NCI-H345 (cell line): ENCODE measurements at places on chromosomes 2 and 18.

DNA sequence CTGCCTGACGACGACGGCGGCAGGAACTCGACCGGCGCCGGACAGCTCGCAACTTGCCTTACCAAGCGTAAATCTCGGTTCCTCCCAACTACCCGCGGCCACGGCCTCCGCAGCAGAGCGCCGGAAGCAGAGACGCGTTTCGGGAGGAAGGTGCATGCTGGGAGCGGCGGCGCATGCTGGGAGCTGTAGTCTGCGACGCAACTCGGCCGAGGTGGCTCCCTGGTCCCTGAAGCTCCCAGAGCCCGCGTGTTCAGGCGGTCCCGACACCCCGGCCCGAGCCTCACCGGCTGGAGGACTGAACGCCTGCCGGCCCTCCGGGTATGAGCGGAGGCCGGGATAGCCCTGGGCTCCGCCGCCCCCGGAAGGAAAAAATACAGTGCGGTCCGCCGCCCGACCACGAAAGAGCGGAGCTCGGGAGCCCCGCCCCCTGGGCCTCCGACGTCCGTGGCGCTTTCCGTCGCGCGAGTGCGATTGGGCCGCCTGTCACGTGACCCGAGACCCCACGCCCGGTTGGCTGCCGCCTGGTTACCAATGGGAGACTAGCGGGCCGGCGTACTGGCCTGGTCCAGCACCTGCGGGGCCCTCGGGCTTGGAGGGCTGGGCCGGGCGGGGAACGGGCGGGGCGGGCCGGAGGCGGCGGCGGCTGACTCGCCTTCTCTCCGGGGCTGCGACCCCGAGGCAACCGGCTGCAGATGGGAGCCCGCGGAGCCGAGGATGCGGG lies at the start of gene CAPN10:
TSS of gene CAPN10 (plus strand) at position 537 of the 721 bp plus-strand sequence. CDS start at position 715, 178 bp downstream.
- peak; percentile 97 for DNase-seq

DNA sequence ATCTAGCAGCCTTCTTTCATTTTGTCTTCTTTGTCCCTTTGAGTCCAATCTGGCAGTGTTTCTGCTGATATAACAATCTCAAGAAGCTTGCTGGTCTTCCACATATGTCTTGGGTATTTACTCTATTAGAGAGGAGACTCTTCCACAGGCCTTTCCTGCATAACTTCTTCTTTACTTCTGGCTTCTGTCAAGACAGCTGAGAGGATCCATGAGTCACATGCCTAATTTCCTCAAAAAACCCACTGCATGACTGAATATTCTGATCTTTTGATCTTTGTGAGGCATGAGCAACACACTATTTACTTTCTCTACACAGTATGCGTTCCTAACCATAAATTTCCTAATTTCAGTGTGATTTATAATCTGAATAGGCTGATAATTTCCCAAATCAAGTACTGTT lies 5.1 kb upstream of the DCC start:
- DNase-seq: no peak

DNA sequence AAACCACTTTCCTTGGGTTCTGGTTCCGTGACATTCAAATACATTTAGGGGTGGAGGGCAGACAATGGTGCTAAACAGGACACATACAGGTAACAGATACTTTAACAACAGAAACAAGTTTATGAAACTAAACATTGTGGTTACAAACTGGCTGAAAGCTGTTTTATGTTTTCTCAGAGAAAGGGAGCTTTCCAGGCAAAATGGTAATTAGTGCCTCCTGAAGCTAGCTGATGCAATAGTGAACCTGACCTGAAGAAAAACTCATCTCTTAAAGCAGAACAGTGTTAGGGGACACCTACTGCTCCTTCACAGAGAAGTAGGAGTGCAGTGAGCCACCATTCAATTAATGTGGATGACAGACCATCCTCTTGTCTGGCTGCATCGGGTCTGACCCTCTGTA lies 138.9 kb downstream of the CCDC148 start:
- no peak for DNase-seq

DNA sequence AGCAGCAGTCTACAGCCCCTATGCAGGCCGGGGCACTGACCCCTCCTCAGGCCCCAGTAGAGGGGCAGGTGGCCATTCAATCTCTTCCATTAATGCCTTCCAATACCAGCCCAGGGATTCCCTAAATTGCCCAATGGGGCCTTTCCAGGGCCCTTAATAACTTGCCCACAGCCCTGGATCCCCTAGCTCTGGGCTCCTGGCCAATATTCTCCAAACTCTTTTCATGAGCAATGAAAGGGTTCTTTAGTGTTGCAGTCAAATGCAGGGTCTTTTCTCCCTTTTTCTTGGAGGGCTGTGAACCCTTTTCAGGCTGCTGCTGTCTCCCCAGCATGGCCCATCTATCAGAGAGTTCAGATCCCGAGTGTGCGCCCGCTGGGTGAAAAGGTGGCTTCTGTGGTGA lies 41.3 kb upstream of the SLC1A4 start:
- DNase-seq: no peak

DNA sequence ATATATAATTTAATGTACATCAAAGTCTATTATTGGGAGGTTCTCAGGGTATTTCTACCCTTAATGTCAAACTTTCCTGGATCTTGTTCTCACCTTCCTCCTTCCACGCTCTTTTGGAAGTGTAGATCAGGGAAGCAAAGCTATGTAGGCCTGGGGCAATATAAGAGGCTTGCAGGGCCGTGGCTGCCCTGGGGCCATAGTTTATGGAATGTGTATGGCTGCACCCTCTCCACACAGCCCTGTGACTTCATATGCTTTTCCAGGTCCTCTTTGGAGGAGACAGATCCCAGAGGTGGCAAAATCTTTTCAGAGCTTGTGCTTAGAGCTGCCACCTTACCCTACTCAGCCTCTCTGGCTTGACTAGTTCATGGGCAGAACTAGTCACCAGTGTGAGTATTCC lies 82.9 kb downstream of the PLB1 start:
- DNase-seq: no peak

GRCh38 chr2:62505109-62505749 lies 766 bp downstream of the TMEM17 start:
- peak; percentile 6 for DNase-seq

- no peak for DNase-seq
These were observed 4.3 kb downstream of the GPC1 start for GRCh38 chr2:240439698-240440151.

DNA sequence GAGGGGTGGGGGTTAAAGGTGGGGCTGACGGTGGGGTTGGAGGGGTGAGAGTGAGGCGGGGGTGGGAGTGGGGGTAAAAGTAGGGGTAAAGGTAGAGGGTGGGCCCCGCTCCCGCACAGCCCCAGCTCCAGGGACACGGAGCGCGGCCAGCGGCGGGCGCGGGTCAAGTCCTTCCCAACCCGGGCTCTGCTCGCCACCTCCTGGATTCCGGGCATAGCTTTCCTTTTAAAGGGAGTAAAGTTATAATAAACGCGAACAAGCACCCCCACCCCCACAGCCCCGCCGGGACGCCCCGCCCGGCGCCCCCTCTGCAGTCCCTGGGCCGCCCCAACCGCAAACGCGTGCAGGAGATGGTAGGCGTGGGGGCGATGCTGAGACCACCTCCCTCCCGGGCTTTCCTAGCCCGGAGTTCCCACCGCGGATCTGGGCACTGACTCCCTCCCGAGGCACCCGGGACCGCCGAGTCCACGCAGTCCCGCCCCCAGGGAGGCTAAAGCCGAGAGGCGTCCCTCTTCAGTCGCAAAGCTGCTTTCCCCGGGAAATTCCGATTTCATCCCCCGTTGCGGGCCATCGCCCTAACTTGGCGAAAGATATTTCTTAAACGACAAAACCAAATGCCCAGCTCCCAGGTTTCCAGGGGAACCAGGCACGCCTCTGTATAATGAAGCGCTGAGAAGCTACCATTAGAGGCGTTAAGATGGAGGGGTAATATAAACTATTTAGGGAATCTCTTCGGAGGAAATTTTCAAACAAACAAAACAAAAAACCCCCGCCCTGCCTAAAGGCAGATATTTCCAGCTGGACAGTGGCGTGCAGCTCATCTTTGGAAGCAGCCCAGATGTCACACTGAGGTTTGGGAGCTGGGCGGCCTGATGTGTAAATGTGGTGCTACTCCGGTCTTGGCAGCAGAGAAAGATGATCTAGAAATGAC lies at the start of gene LIMS2:
TSS of gene LIMS2 (minus strand) at position 200 of the 931 bp plus-strand sequence. CDS start 506 bp downstream, outside the sequence.
- DNase-seq: no peak

DNA sequence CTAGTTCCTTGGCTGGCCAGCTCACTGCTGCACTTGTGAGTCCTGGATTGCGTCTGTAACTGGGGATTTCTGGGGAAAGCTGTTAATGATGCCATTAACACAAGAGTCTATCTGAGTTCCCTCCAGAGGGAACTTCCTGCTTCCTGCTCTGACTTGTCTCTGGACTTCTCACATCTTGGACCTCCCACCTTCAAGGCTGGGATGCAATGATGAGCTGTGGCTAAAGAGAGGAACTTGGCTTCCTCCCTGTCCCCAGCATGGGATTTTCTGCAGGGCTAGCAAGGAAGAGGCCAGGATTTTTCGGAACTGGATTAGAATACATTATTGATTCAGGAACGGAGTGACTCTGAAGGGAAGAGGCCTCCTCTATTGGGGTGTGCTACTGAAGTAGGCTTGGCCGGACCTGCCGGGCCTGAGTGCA lies 155.5 kb downstream of the CLIP4 start:
- DNase-seq: no peak

- DNase-seq: no peak
These were observed 42.0 kb upstream of the STK17B start for GRCh38 chr2:196213252-196213980.

DNA sequence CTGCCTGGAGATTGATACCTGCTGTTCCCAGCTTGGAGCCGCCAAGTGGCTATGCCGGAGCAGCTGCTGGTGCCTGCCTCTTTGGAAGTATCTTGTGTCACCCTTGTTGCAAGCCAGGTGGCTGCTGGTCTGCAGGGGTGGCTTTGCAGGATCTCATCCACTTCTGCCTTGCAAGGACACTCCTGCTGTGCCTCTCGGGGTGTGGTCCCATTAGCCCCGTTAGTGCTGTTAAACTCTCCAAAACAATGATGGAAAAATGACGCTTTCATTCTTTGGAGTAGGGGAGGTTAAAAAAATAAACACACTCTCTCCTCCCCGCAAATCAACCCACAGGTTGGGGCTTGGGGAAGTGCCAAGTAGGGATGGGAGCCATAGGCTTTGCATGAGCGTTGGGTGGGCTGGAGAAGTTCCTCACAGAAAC lies 352.8 kb downstream of the RNF144A start:
- peak; percentile 99 for DNase-seq

DNA sequence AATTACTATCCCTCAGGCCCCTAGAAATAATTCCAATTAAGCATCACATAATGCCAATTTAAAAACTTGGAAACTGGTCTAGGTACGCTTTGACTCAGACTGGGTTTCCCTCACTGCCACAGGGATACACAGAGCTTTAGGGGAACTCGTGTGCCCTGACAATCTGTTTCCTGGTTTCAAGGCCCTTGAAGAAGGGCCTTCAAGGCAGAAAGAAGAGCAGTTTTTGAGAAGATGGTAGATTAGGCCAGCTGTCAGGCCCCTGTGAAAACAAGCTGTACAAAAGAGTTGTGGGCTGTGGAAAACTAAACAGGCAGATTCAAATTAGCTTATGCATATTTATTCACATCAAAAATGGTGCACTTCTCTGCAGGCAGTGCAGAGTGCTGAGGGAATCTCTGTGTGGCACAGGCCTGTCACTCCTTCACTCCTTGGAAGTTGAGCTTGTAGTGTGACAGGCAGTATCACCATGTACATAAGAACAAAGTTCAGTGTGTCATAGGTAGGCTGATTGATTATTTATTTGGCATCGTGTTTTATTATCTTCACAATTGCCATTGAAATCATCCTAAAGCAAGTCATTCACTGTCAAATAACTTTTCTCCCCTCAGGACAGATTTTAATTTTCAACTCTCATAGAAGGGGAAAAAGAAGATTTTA lies 614.4 kb upstream of the GYPC start:
- no peak for DNase-seq

GRCh38 chr2:181988154-181988924 lies 2.7 kb downstream of the PPP1R1C start:
- no peak for DNase-seq

DNA sequence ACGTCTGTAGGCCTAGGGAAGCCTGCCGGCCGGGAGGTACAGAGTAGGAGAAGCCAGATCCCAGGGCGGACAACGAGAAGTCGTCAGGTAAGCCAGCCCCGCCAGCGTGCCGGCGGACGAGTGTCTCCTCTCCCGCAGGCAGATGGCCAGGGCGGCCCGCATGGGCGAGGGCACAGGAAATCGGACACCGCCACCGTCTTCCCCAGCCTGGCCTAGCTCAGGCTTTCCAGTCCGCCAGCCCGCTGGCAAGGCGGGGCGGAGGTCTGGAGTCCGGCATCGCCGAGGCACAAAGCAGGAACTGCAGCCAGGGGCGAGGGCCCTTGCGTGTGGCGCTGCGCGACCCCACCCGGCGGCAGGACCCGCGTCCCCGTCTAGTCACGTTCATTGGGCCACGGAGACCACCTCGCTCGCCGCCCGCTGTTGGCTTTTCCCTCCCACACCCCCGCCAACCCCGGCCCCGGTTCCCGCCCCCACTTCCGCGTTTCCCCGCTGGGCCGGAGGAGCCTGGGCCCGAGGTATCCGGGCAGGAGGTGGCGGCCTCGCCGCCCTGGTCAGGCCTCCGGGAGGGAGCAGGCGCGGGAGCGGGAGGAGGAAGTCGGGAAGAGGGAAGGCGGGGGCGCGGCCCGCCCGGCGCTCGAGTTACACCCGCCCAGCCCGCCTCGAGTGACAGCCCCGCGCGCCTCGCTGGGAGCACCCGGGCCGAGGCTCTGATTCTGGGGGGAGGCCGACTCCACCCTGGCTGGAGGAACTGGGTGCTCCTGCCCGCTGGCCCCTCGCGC lies at the start of gene GPD2:
TSS of gene GPD2 (plus strand) at position 662 of the 779 bp plus-strand sequence. CDS start 39,727 bp downstream, outside the sequence.
- peak; percentile 81 for DNase-seq

GRCh38 chr2:43100883-43101662 lies 125.3 kb downstream of the ZFP36L2 start:
- DNase-seq: peak; percentile 30

- DNase-seq: peak; percentile 74
These were observed 1.1 kb upstream of the LIPG start for GRCh38 chr18:49560624-49561288.
